CD4-positive, alpha-beta memory T cell (primary cell): ENCODE measurements at places on chromosomes 16 and 17.

GRCh38 chr17:30237296-30238002 is 2.0 kb upstream of the SLC6A4 start:
- no peak for DNase-seq

DNA sequence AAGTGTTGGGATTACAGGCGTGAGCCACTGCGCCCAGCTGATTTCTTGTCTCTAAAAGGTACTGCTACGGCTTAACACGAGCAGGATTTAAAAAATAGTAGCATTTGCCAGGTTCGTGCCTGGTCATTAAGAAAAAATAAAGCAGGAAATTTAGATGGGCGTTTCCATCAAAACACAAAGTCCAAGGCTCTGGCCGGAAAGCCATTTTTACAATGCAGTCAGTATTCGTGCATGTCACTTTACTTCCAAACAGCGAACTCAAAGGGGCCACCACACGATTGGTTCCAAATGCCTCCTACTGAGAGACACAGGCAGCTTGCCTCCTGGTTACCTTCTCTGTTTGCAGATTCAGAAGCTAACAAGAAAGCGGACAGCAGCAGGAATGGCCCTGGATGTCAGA is 66.2 kb downstream of the MRM3 start:
- no peak for DNase-seq

DNA sequence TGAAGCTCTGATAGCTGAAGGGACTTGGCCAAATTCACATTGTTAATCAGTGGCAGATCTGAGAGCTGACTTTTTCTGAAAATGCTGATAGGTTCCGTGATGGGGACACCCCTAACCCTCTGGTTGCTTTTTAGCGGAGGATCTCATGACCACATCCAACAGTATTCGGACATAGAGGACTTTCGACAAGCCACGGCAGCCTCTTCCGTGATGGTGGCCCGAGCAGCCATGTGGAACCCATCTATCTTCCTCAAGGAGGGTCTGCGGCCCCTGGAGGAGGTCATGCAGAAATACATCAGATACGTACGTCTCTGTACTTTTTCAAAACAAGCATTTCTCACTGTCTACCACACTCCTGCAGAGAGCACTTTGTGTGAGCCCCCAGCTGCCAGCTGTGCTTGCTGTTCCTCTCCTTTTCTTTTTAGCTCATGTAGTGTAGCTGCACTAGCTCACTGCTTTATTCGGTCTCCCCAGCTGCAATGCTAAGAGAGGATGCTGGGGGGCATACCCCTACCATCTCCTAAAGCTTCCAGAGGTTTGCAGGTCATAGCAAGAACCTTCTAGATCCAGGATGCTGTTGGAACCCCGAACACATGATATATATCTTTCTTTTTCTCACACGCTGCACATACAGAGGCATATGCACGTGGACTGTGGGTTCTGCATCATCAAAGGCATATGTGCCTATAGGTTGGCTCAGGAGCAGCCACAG is 14.2 kb upstream of the NFATC3 start:
- no peak for DNase-seq

DNA sequence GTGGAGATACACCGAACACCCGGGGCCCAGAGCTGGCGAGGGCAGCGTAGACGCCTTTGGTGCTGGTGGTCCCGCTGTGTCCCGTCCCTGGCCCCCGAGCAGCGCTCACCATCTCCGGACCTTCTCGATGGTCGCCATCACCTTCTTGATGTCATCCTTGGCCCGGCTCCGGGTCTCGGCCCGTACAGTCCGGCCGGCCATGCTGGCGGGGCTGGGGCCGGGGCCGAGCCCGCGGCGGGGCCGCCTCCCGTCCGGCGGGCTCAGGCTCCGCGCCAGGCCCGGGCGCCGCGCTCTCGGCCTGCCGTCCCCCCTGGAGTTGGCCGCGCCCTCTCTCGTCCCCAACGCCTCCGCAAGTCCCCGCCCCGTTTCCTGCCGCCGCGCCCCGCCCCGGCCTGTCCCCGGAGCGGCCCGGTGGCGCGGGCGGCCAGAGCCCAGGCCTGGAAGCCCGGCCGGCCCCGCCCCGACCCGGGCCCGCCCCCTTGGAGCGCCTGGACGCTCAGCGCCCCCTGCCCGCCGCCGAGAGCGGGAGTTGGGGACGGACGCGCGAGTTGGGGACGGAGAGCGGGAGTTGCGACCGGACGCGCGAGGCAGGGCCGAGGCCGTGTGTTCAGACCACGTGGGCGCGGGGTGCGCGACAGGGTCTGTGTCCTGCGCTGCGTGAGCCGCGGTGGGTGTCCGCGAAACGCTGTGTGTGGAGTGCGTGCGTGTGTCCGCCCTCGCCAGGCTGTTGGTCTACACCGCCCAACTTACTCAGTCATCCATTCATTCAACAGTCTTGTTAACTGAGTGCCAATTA is at the start of gene BCL7C:
TSS of gene BCL7C (minus strand) at position 334 of the 796 bp plus-strand sequence. CDS start at position 201, 133 bp downstream.
- DNase-seq: peak; percentile 82

GRCh38 chr16:66691234-66691633 is 5.3 kb downstream of the CMTM4 start:
- no peak for DNase-seq

DNA sequence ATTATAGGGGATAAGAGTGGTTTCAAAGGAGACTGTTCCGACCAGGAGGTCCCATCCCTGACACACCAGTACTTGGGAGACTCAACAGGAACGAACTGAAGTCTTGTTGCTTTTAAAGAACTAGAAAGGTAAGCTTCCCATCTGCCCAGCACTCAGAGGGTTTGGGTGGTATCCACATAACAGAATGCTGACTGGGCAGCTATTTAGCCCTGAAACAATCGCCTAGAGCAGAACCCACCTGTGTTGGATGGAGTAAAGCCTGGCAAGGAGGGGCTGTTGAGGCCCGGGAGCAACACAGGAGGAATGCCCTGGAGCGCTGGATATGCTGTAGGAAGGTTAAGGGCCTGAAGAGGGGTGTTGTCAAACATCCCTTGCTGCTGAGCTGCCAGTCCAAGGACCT is 254.9 kb downstream of the ZFHX3 start:
- DNase-seq: no peak

DNA sequence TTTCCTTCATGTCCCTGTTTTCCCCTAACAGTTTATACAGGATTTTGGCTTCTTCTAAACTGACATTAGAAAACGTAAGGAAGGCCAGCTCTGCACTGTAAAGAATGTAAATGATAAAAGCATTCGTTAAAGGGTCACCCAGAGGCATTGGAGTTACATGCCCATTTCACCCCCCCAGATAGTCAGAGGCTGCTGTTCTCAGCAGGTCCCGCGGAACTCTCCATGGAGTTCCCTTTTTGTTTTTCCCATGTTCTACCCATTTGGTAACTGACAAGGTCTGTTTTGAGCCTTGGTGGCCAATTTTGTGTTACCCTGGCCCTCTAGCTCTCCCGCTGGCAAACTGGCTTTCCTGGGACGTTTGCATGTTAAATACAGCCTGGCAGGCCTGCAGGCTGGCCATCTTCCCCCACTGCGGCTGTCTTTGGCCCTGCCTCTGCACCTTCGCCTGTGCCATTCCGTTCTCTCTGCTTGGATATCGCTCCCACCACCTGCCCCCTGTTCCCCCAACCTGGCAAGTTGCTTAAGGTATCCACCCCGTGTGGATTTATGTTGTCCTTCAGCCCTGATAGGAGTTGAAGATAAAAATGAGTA is 49.7 kb downstream of the EPN2 start:
- no peak for DNase-seq

GRCh38 chr17:68612209-68612922 is 11.2 kb upstream of the FAM20A start:
- no peak for DNase-seq

DNA sequence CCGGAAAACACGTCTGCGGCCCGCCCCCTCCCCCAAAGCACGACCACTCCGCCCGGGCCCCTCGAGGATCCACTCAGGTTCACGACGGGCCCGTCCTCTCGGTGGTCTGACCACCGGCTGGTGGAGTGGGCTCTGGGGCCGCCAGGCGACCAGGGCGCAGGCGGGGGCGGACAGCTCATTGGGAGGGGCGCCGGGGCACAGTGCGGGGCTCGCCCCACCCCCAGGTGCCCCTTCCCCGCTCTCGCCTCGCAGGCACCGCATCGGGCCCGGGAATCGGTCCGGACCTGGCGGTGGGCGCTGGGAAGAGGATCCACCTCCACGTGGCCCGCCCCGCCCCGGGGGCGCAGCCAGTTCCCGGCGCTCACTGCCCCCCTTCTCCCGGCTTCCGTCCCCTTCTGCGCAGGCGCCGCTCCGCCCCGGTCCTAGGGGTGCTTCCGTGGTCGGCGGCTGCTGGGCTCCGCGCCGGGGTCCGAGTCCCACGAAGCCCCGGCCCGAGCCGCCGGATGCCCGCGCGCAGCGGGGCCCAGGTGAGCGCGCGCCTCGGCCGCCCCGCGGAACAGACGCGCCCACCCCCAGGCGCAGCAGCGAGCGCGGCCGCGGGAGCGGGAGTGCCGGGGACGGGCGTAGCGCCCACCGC is at the start of gene MPG:
TSS of gene MPG (plus strand) at position 419 of the 637 bp plus-strand sequence. CDS start at position 504, 85 bp downstream.
- peak; percentile 84 for DNase-seq

- DNase-seq: peak; percentile 93
Measured at GRCh38 chr16:27169511-27170071, 33.7 kb upstream of the KDM8 start.

DNA sequence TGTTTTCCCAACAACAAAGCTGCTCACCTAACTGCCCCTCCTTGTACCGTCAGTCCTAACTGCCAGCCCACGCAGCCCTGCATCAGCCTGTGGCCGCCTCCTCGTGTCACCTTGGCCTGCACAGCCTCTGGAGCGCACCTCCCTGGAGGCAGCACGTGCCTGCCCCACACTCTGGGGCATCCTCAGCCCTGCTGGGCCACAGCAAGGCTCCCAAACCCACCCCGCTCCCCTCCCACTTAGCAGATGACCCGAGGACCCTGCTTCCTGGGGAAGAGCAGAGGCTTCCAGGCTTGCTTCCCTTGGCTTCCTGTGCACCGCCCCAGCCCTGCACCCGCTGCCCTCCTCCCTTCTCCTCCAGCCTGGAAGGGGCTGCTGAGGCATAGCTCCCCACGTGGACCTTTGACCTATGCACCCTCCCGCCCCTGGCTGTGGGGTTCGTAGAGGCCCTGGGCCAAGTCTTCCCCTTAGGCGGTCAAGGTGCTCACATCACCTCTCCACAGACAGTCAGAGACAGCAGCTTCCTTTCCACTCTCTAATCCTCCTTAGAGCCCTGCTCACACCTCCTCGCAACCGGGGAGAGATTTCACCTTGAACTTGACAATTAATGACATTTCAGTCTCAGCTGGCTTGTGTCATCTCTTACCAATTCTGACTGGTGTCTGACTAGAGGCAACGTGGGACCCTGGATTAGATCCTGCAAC is 115.0 kb downstream of the MGAT5B start:
- DNase-seq: no peak

DNA sequence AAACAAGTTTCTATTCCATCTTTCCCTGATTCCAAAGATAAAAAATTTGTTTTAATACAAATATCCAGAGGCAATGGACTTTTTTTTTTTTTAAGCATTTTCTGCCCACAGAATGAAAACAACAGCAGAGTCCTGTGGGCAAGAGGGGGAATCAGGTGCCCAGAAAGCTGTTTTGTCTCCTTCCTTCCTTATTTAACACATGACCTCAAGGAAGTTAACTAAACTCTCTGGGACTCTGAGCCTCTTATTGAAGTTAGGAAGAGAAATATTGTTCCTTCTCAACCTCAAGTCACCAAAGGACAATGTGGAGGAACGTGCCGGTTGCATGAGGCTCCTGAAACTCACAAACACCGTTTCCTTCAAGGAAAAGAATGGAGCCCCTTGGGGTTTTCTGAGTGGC is 34.9 kb downstream of the LITAF start:
- DNase-seq: no peak

DNA sequence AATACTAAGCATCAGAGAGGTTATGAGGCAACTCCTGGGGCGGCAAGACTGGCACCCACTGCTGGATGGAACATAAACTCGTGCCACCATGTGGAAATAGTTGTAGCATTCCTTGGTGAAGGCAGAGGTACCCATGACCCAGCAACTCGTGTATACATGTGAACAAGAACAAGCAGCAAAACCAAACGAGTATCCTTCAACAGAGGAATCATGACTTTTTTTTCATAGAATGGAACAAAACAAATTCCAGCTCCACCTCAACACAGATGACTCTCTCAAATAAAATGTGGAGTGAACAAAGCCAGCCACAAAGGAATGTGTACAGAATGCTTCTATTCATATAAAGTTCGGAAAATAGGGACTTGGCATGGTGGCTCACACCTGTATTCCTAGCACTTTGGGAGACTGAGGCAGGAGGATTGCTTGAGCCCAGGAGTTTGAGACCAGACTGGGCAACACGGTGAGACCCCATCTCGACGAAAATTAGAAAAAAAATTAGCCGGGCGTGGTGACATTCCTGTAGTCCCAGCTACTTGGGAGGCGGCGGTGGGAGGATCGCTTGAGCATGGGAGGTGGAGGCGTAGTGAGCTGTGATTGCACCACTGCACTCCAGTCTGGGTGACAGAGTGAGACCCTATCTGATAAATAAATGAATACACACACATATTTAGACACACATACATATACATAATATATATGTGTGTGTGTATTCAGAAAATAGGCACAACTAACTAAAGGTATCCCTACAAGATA is 35.3 kb downstream of the B9D1 start:
- no peak for DNase-seq

GRCh38 chr17:77107506-77108433 is 33.0 kb upstream of the SEC14L1 start:
- DNase-seq: peak; percentile 74

DNA sequence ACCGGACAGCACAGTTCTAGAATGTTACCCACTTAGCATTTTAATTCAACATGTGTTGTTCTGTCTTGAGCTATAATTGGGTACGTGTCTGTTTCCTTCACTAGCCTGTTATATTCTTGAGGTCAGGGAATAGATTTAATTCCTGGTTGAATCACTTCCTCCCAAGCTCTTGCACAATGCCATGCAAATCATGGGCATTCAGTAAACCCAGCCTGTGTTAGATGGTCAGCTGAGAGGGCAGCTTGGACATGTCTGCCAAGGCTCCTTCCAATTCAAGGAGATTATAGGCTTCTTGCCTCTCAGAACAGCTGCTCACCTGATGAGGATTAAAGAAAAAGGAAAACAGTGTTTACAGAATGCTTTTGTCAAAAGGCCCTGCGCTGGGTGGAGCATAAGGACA is 12.6 kb downstream of the C1QTNF1 start:
- DNase-seq: no peak

GRCh38 chr16:24286741-24287405 is 30.7 kb downstream of the CACNG3 start:
- DNase-seq: no peak

- no peak for DNase-seq
Measured at GRCh38 chr16:64773184-64773583, 348.7 kb downstream of the CDH11 start.

GRCh38 chr17:81519284-81520020 is 6.9 kb upstream of the ACTG1 start:
- peak; percentile 76 for DNase-seq
